ENCODE measurements at places on chromosomes 3 and 15.

GRCh38 chr3:74897006-74897405 is 282.5 kb upstream of the CNTN3 start:
- no peak overlapping the region for H3K4me3 ChIP-seq
- H3K27me3 ChIP-seq, result no peaks in the 10 kb centered on the region
- no peak overlapping the region for H3K27ac ChIP-seq
- H3K4me1 ChIP-seq, result no peaks in the 10 kb centered on the region
- no peak for DNase-seq
- no peaks in the 10 kb centered on the region for H3K36me3 ChIP-seq

DNA sequence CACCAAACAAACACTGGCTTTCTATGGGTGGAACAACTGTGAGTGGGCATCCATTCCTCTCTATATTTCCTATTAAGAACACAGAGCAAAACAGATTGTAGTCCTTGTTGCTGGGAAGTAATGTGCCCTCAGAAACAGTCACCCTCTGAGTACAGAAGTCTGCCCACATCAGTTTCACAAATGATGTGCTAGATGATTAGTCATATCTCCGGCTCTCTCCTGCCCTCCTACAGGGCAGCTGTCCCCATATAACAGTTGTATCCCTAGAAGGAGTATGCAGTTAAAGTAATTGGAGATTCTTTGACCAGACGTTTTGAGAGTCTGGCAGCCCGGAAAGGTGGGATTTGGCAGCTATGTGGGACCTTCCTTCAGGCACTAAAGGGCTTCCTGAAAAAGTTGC is 159.9 kb downstream of the APBA2 start:
- H3K27ac ChIP-seq, result no peak overlapping the region
- DNase-seq, result no peak
- no peak overlapping the region for H3K4me3 ChIP-seq
- no peaks in the 10 kb centered on the region for H3K27me3 ChIP-seq

- no peaks in the 10 kb centered on the region for H3K27me3 ChIP-seq
- H3K27ac ChIP-seq, result no peak overlapping the region
- no peaks in the 10 kb centered on the region for H3K4me1 ChIP-seq
- no peak for DNase-seq
- H3K36me3 ChIP-seq, result no peaks in the 10 kb centered on the region
Observed at GRCh38 chr3:71219744-71220638, 363.5 kb downstream of the FOXP1 start.

DNA sequence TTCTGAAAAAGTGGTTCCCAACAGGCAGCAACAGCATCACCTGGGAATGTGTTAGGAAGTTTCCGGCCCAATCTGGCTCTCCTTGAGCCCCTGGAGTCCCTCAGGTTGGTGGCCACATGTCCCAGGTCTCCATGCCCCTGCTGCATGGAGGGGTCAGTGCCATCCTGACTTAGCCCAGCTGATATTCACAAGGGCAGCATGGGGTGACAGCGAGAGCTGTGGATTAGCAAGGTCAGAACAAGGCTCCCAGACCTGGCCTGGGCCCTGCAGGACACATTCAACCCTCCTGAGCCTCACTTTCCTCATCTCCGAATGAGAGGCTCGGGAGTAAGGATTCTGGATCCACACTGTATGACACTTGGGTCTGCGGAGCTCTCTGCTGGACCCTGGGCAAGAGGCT is 243.8 kb upstream of the TLE3 start:
- no peak overlapping the region for H3K27ac ChIP-seq
- H3K4me3 ChIP-seq, result no peak overlapping the region
- H3K36me3 ChIP-seq, result no peaks in the 10 kb centered on the region

DNA sequence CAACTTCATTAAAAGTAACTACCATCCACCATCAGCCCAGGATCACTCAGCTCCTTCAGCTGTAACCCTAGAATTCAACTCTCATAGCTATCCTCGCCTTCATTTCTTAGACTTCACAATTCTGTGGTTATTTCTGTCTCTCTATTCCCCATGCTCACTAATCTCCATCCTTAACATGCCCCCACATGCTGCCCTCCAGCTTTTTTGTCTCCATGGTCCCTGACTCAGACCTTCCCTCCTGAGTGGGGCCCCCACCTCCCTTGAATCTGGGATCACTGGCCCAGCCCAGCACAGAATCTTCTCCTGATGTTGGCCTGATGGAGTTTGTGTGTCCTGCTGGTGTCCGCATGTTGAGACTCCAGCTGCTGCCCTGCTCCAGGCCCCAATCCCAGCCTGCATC is 41.7 kb downstream of the CHST14 start:
- no peaks in the 10 kb centered on the region for H3K4me1 ChIP-seq
- H3K4me3 ChIP-seq, result no peak overlapping the region
- no peaks in the 10 kb centered on the region for H3K36me3 ChIP-seq
- no peak overlapping the region for H3K27ac ChIP-seq
- no peak for DNase-seq
- H3K27me3 ChIP-seq, result no peaks in the 10 kb centered on the region

GRCh38 chr15:47688573-47689086 is 28.7 kb upstream of the SEMA6D start:
- no peaks in the 10 kb centered on the region for H3K4me1 ChIP-seq
- H3K4me3 ChIP-seq, result no peak overlapping the region
- DNase-seq, result no peak
- no peaks in the 10 kb centered on the region for H3K27me3 ChIP-seq
- H3K36me3 ChIP-seq, result no peaks in the 10 kb centered on the region
- H3K27ac ChIP-seq, result no peak overlapping the region

DNA sequence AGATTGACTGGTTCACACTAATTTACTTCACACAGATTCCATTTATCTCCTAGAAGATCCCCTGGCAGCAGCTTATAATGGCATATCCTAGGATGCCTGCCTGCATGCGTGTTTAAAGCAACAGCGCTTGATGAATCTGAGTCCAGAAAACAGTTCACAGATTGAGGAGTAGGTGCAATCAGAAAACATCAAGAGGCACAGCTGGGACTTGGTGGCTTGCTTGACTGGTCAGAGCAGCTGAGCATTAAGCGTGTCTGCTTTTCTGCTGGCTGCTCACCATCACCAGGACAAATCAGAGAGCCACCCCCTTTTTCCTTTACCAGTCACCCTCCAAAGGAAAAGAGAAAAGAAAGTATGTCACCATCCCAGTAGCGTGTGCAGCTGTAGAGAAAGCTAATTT is 223.6 kb downstream of the WDR72 start:
- no peaks in the 10 kb centered on the region for H3K36me3 ChIP-seq
- no peaks in the 10 kb centered on the region for H3K4me1 ChIP-seq
- peak overlapping the region; percentile 39 for H3K27ac ChIP-seq
- no peak for DNase-seq

DNA sequence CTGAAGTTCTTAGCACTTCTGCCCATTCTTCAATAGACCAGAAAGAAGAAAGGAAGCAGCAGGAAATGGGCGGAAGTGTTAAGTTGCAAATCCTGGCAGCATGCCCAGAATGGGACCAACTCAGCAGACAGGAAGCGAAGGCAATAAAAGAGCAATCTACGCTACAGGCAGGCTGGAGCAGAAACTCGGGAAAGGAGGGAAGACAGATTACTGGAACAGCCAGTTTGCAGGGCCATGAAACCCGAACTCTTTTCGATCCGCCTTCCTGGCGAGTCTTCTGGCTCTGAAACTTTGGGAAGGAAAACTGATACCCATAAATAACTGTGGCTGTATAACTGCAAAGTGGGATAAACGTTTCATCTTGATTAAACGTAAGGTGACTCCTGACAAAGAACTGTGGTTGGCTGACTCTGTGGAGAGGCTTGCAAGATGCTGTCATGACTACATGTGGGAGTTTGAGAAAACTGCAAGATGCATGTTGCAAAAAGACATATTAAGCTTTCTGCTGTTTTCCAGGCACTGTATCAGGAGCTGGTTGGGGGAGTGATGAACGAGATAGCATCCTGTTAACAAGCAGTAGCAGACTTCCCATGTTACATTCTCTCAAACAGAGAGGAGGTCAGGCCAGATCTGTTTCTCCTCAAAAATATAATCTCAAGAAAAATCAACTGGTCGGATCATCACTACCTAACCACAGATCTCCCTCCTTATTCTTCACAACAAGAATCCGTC is 67.8 kb downstream of the FMN1 start:
- H3K36me3 ChIP-seq, result no peaks in the 10 kb centered on the region
- DNase-seq, result peak; percentile 37
- no peaks in the 10 kb centered on the region for H3K27me3 ChIP-seq
- no peaks in the 10 kb centered on the region for H3K4me1 ChIP-seq
- no peak overlapping the region for H3K4me3 ChIP-seq

DNA sequence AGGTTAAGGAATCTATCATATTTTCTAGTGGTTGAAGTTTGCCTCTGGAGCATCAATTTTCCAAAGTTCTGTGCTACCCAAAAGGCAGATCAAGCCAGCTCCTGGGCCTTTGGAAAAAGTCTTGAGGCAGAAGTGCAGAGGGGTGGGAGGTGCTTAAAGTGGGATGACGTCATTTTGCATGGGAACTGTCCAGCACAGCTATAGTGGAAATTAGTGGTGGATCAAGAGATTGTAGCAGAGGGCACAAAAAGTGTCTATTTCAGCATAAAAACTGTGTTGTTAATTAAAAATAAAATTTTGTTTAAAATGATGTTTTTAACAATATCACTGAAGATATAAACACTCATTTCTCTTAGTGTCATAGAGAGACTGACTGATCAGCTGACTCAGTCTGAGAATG is 221.9 kb downstream of the LRRN1 start:
- H3K4me1 ChIP-seq, result no peaks in the 10 kb centered on the region
- H3K27me3 ChIP-seq, result no peaks in the 10 kb centered on the region
- no peak overlapping the region for H3K27ac ChIP-seq

DNA sequence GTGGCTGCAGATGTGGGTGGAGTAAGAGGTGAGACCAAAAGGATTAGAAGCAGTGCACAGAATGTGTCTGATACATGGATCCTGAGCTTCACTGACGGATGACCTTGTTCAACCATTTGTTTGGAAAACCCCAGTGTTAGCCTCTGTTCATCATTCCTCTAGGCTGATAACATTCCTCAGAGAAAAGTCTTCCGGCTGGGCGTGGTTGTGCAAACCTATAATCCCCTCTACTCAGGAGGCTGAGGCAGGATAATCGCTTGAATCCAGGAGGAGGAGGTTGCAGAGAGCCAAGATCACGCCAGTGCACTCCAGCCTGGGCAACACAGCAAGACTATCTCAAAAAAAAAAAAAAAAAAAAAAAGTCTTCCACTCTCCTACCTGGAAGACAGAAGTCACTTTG is 23.1 kb upstream of the CHD2 start:
- H3K36me3 ChIP-seq, result no peaks in the 10 kb centered on the region
- H3K27ac ChIP-seq, result no peak overlapping the region
- H3K4me1 ChIP-seq, result no peaks in the 10 kb centered on the region
- DNase-seq, result no peak
- no peak overlapping the region for H3K4me3 ChIP-seq
- H3K27me3 ChIP-seq, result no peaks in the 10 kb centered on the region

DNA sequence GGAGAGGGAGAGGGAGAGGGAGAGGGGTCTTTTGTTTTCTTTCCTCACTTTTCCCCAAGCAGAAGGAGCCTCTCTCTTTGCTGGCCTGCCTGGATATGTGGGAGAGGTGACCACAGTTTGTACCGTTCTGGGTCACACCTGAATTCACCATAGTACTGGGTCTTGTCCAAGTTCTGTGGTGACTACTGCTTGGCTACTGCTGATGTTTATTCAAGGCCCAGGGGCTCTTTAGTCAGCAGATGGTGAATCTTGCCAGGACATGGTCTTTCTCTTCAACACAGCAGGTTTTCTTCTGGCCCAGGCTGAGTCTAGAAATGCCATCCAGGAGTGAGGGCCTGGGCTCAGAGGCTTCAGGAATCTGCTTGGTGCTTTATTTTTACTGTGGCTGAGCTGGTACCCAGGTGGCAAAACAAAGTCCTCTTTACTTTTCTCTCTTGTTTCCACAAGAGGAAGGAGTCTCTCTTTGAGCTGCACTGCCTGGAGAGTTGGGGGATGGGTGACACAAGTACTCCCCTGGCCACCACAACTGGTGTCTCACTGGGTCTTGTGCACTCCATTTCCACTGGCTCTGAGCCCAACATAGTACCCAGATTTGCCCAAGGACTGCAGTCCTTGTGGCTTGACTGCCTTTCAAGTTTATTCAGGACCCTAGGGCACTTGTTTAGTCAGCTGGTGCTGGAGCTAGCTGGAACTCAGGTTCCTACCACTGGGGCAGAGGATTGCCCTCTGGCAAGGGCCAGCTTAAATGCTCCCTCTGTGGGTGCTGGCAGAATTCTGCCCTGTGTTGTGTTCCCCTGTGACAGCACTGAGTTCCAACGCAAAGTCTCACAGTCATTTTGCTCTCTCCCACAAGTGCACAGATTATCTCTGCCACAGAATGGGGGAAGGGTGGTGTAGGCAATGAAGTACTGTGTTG is 16.8 kb upstream of the CCNDBP1 start:
- DNase-seq, result no peak
- peaks cover 3% of the 10 kb centered on the region for H3K36me3 ChIP-seq
- no peak overlapping the region for H3K27ac ChIP-seq
- no peak overlapping the region for H3K4me3 ChIP-seq
